ENCODE measurements at places on chromosomes 1 and 21.

DNA sequence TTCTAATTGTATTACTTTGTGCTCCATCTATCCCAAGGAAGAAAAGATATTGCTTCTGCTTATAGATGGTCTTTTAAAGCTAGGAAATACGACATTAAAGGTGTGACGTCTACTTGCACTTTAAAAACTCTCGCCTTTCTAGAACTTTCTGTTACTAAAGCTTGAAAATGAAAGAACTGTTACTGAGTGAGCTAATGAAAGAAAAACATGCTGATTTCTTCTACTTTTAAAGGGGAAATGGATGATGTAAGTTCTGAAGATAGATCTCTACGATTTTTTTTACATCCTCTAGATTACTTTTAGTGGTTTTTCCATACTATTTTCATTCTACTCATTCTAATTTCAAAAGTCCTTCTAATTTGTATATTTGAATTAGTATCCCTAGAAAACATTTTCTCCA lies 387.5 kb downstream of the USP25 start:
- DNase-seq = no peak

- peak; percentile 74 for DNase-seq
These were observed 656.4 kb downstream of the LTN1 start for GRCh38 chr21:28336314-28336713.

DNA sequence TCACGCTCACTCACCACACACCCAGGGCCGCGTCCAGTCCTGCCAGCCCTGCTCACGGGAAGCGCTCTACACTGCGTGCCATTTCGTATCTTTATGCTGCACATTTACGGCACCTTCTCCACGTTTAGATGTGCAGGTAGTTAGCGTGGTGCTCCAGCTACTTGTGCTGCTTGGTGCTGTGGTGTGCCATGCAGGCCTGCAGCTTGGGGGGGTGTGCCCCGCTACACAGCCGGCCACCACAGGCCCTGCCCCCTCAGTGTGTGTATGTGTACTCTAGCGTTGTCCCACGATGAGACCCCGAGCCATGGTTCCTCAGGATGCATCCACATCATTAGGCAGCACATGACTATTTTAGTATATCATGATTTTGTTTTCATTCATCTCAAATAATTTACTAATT lies 38.3 kb downstream of the SNAP47 start:
- DNase-seq = no peak

DNA sequence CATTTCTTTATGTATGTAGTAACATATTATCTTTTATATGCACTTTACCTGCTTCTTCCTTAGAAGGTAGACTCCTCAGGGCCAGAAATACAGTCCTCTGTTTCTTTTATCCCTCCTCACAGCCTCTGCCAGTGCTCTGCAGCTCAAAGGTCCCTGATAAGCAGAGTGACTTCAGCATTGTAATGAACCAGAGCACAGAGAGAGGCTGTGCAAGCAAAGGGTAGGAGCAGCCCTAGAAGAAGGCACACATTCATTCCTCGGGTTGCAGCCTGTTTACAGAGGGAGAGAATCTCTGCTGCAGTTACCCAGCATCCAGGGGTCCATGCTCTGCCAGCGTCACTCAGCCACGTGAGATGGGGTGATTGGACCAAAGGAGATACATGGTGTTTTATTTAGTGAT lies 101.1 kb downstream of the RHOU start:
- no peak for DNase-seq

GRCh38 chr1:181073638-181074037 lies 14.9 kb upstream of the IER5 start:
- no peak for DNase-seq

DNA sequence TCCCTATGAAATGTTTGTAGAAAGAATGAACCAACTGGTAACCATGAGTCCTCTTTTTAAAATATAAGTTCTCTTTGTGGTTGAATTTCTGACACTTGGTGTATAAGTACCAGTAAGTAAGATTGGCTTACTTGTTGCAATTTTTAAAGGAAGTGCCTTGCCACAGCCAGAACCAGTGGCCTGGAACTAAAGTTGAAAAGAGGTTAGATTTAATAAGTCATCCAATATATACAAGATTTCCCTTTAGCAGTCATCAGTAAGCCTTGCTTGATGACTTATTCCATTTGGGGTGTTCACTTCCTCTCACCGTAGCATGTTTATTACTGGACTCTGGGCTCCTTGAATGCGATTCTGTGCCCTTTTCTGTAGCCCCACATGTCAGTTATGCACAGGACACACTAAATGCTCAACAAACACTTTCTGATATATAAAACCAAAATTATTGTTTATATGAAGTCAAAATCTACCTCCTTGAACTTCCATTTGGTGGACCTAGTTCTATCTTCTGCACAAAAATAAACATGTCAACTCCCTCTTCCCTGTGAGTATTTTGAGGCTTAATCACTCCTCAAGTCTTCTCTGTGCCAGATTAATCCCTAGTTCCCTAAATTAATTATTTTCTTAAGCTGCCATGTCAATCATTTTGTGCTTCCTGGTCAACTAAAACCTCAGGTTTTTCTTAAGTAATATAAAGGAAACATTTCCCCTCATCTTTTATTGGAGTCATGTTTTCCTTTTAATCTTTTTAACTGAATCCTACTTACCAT lies 218.1 kb downstream of the ST6GALNAC3 start:
- DNase-seq = no peak

GRCh38 chr1:88058205-88058604 lies 625.9 kb upstream of the PKN2 start:
- no peak for DNase-seq

GRCh38 chr1:230910755-230911117 lies 42.4 kb upstream of the C1orf198 start:
- DNase-seq = no peak

- no peak for DNase-seq
These were observed 216.0 kb downstream of the SLC45A1 start for GRCh38 chr1:8533907-8534306.

- DNase-seq = no peak
These were observed 5.5 kb upstream of the SNAPIN start for GRCh38 chr1:153652805-153653500.

DNA sequence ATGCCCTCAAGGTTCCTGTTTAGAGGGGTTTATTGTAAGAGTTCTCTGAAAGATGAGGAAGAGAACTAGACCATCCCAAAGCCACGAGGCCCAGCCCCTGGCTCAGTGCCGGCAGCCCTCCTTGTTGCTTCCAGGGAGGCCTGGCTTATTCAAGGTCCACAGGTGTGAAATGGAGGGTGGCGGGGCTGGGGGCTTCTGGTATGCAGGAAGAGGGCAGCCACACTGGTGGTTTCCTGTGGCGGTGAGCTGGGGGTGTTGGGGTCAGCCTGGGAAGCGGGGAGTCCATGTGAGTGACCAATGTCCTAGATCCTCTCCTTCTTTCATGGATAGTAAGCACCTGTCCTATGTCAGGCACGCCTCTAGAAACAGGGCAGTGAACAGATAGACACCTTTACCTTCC lies 138.2 kb downstream of the CAMTA1 start:
- DNase-seq = no peak

DNA sequence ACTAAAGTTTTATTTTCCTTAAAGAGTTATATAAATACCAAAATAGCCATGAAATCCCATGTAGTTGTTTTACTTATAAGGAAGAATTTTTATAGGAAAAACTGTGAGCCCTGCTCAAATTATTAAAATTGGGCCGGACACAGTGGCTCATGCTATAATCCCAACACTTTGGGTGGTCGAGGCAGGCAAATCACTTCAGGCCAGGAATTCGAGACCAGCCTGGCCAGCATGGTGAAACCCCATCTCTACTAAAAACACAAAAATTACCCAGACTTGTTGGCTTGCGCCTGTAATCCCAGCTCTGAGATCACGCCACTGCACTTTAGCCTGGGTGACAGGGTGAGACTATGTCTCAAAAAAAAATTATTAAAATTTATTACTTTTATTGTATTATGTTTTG lies 149.3 kb downstream of the MRPL39 start:
- DNase-seq = no peak

DNA sequence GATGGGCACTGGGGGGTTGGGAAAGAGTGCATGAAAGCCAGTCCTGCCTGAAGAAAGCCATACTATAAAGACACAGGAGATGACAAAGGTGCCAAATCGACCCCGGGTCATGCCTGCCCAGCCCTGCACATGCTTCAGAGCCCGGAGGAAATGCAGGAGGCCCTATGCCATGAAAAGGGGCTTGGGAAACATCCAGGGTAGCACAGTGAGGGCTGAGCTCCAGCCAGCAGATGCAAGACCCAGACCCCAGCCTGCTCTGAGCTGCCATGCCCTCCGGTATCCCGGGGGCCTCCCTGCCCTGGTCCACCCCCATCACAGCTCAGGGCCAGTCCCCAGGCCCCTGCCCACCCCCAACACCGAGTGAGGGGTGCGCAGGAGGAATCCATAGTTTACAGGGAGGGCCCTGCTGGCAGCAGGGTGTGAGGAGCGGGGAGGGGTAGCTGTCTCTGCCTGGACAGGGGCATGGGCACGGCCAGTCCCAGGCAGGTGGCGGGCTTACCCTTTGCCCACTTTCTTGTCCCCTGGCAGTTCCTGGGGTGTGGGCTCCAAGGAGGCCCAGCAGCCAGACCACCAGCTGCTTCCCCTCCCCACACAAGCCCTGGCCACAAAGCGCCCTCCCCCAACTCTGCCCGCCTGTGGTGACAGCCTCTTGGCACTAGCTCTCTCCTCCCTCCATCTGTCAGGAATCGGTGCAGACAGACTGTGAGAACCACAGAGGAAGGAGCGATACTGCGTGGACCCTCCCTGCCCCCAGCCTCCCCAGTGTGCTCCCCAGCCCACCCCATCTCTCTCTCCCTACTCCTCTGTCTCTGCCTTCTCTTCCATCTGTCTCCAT lies 16.8 kb downstream of the LRP8 start:
- DNase-seq = no peak

- no peak for DNase-seq
These were observed 319.2 kb downstream of the NTNG1 start for GRCh38 chr1:107460035-107460434.

DNA sequence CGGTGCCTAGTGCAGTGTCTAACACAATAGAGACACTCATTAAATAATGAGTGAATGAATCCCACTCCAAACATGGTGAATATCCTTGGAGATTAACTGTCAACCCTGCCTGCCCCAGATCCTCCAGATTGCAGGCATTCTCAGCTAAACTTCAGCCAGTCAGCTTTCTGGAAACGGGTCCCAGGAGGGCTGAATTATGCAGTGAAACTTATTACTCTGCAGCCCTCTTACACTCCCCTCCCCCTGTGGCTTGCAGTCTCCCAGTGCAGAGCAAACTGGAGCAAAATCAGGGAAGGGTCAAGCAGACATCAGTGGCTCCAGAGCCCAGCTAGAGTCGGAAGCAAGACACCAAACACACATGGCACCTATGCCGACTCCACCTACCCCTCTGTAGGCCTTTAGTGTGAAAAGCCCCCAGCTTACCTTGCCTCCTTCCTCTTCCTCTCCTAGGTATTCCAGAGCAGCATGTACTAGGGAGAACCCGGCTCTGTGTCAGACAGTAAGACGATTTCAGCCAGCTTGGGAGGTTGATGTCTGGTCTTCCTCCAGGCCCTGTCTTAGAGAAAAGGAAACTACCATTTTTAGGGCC lies 6.5 kb upstream of the RGS16 start:
- DNase-seq = no peak

- no peak for DNase-seq
These were observed 15.8 kb downstream of the PLPP3 start for GRCh38 chr1:56563568-56563967.

DNA sequence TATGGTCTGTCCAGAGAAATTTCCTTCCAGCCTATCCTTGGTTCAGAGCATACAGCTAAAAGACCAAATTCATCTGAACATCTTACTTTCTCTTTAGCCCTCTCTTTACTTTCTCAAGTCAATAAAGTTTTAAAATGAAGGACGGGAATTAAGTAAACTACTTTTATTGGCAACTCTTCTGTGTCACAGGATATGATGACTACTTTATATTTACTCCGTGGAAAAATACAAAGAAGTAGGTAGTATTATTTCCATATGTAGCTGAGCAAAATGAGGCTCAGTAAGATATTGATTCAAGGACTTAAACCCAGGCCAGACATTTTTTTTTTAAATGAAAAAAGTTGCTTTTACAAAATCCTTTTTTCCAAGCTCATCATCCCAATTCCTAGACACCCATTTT lies 151.2 kb upstream of the DPYD start:
- DNase-seq = no peak

DNA sequence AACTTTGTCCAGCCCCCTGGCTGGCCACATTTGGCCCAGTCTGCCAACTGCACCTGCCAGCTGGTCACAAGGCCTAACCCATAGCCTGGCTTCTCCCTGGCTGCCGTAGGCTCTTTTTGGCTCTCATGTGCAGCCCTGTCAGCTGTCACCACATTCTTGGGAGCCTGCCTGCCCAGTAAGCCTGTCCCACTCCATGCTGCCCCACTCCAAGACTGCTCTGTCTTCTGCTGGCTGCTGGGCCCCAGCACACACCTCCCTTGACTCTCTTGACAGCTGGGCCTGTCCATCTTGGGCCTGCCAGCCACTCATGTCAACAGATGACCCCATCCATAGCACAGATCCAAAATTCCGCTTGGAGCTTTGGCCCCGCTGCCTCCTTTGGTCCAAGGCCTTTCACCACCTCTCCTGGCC lies 74.3 kb upstream of the EDN2 start:
- peak; percentile 66 for DNase-seq

DNA sequence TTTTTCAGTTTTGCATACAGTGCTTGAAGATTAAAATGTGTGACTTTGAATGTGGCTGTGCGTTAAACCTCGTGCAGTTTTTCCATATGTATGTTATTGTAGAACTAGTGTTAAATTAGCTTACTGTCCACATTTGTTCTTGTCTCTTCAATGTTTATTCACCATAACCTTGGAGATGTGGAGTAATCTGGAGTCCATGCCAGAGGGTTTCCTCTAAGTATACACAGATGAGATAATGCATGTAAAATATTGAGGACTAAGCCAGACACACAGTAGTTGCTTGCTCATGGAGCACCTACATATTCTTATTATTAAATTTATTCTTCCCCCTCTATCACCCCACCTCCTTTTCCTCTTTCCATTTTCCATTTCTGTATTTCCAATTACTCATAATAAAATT lies 7.7 kb upstream of the GIPC2 start:
- DNase-seq = peak; percentile 35

- DNase-seq = no peak
These were observed 18.6 kb downstream of the TMEM81 start for GRCh38 chr1:205065666-205066065.

DNA sequence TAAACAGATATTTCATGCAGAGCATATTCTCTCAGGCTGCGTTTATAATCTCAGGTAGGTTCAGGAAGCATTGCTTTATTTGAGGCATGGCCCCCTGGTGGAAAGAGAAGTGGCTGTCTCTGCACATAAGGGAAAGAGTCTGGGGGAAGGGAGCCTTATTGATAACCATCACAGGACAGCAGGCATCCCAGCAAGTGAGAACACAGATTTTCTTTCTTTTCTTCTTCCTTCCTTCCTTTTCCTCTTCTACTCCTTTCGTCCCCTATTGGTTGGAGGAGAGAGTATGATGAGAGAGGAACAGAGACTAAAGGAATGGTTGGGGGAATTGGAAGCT lies 21.9 kb downstream of the TSNAX start:
- DNase-seq = no peak

Measured in skeletal muscle cell (primary cell).